ENCODE measurements at places on chromosomes 5 and 9.

DNA sequence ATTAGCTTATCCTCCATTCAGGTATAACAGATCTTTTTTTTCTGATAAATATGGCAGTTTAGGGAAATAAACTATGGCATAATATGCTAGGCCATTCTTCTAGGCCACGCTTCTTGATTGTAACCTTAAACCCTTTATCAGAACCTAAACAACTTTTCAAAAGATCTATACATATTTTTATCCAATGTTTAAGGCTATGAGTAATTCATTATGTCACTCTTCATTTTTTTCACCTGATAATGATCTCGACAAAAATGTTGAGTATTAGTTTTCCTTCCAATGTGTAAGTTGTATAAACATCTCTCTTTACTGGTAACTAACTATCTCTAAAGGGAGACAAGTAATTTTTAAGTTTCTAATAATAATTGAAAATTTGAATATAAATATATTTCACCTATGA is 2.4 kb upstream of the PCDHB4 start:
- DNase-seq, result no peak

DNA sequence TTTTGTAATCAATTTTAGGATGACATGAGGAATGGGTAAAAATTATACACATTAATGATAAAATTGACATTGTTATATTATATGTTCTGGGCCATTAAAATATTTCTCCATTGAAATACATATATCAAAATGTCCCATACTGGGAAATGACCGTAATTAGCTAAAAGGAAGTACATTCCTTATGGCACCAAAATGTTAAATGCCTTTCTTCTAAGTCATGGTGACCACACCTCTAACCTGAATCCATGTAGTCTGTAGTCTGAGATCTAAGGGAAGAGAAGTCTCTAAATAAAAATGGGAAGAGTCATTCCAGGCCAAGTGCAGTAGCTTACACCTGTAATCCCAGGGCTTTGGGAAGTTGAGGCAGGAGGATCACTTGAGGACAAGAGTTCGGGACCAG is 10.0 kb upstream of the GDA start:
- DNase-seq, result no peak

DNA sequence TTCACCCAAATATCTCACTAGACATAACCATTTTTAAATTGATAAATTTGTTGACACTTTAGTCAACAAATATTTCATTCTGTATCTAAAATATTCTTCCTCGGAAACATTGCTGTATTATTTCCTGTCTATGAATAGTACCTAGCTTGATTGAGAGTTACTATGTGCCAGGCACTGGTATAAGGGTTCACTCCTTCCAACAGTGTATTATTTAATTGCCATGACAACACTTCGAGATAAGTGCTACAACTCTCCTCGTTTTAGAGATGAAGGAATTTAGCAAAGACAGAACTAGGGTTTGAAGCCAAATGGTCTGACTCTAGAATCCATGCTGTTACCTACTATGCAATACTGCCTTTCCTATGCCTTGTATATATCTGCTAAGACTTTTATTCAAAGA is 287.2 kb downstream of the YTHDC2 start:
- DNase-seq, result no peak

DNA sequence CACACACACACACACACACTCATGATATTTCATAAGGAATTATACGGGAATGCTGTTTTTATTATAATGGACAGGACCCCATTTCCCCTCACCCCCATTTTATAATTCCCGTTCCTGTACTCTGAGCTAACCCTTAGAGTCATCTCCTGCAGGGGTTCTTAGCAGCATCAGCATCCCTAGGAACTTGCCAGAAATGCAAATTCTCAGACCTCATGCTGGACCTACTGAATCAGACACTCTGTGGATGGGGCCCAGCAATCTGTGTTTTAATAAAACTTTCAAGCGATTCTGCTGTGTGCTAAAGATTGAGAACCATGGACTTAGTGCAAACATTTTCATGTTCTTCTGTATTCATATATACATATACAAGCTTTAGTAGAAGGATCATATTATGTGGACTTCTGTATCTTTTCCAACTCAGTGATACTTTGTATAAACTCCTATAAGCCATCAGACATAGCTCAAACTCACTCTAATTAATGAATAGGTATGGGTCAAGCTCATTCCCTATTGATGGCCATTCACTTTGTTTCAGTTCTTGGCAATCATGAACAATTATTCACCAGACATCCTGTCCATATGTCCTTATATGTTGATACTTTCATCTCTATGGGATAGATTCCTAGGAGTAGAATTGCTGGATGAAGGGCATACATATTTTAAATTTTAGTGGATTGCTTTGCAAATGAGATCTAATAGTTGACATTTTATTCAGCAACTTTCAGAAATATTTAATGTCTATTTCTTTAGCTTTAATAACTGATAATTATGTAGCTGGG is 65.5 kb downstream of the ARHGEF28 start:
- no peak for DNase-seq

- no peak for DNase-seq
Measured at GRCh38 chr9:80498001-80498555, 926.3 kb downstream of the TLE4 start.

DNA sequence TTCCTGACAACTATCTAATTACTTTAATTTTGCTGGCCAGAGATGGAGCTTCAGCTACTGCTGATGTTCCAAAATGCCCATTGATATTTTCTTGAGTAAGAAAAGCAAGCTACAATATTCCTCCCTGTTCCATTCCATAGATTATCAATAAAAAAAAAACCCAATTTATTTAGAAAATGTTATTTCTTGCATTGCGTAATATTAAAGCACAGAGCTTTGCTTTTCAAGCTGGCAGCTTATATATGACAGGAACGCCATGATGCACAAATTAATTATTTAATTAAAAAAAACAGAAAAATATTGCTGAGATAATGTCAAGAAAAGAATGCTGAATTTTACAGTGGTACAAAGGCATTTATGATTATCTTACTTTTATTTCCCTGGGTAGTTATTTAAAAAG is 47.9 kb downstream of the TRPM3 start:
- DNase-seq, result no peak

DNA sequence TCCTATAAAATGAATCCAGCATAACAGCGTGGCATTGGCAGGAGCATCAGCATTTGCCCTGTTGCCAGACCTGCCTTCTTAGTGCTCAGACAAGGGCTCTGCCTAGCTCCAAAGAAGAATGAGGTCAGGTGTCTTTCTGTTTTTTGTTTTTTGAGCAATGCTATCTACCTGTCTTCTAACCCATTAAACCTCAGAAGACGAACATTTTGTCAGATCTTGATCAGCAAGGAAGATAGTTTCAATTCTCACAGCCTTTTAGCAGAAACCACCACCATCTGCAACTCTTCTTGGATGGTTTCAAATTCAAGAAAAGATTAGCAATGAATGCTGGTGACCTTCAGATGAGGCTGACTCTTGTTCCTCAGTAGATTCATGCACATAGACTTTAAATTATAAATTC is 103.5 kb upstream of the IQGAP2 start:
- DNase-seq, result no peak

DNA sequence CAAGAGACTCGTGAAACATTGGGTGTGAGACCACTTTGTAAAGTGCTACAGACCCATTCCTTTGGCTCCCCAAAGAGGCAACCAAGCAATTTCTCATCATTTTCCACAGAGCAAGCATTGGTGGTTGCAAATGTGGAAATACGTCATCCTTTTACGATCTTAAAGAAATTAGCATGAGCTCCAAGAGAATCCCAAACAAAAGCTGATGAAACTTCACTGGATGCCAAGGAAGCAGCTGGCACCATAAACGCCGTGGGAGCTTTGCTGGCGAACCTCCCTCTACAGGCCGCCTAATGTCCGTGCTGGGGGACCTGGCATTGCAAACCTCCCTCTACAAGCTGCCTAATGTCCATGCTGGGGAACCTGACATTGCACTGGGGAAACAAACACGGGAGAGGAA is 432.4 kb downstream of the ACTL7B start:
- DNase-seq, result no peak

DNA sequence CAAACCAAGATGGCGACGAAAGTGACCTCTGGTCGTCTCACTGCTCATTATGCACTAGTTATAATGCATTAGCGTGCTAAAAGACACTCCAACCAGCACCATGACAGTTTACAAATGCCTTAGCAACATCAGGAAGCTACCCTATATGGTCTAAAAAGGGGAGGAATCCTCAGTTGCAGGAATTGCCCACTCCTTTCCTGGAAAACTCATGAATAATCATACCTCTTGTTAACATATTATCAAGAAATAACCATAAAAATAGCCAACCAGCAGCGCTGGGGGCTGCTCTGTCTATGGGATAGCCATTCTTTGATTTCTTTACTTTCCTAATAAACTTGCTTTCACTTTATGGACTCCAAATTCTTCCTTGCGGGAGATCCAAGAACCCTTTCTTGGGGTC is 595.7 kb upstream of the KLF4 start:
- no peak for DNase-seq

DNA sequence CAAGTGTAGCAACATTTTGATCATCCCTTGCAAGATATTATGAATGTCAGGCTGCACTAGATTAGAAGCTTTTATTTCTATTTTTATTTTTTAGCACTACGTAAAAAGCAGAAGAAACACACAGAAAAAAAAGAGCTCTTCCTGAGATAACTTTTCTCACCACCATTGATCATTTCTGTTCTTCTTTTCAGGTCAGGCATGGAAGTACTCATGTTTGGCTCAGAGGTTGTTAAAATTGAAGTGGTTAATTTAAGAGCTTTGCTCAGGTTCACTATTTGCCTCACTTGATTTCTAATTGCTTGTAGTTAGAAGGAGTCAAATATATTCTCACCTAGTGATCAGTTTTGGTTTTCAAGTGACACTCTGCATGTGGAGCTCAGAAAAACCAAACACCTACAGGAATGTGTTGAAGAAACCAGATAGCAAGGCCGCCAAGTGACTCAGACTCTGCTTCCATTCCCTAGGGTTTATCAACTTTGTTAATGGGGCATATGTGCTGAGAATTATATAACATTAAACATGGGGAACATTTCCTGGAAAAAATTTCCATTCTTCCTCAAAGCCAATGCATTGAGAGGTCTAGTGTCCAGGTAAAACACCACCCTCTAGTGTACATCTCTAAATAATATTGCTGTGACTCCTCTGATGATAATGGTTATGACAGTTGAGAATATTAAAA is 679.8 kb downstream of the CETN3 start:
- no peak for DNase-seq
